Kidney (tissue), 22 donors: ENCODE measurements at places on chromosomes 12 and 14.

- DNase-seq: no peak
Observed at GRCh38 chr12:123140676-123141614, 9.9 kb downstream of the PITPNM2 start.

- DNase-seq: no peak
Observed at GRCh38 chr12:98173773-98174427, 341.5 kb upstream of the TMPO start.

DNA sequence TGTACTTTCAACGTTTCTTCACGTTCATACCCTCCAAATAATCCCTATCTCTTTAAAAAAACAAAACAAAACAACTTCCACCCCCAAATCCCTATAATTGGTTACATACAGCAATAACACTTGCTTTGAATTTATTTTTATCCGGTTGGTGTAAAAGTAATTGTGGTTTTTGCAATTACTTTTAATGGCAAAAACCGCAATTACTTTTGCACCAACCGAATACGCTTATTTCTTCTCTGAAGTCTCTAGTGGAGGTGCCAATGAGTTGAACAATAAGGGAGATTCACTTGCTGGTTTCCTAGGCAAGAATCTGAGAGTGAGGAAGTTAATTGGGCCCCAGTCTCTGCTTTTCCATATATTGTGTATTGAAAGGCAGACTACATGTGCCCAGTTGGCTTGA lies 133.3 kb downstream of the DACT1 start:
- no peak for DNase-seq

- DNase-seq: peak; percentile 84
Observed at GRCh38 chr12:65881965-65882413, 57.7 kb downstream of the HMGA2 start.

GRCh38 chr12:45353944-45354343 lies 138.0 kb downstream of the ANO6 start:
- no peak for DNase-seq

DNA sequence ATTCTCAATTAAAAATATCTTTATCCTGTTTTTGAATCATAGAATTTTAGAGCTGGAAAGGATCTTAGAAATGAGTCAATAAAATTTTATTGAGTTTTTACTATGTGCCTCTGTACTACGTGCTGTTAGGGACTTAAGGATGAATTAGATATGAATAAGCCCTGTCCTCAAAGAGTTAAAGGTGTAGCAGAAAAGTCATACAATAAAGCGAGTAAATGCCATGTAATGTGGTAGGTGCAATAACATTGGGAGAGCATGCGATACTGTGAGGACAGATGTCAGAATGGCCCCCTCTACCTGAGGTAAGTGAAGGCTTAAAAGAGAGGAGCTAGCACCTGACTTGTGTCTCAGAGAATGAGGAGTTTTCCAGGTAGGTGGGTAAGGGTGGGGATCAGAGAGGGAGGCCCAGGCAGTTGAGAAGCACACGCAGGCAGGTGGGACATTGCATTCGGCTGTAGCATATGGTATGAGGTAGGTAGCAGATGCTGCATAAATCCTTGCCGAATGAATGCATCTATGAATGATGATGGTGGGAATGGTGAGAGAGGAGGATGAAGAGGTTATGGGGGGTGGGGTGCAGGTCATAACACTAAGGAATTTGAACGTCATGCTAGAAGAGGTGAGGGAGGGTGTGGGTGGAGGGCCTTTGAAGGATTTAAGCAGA lies 35.4 kb upstream of the ATP23 start:
- no peak for DNase-seq

DNA sequence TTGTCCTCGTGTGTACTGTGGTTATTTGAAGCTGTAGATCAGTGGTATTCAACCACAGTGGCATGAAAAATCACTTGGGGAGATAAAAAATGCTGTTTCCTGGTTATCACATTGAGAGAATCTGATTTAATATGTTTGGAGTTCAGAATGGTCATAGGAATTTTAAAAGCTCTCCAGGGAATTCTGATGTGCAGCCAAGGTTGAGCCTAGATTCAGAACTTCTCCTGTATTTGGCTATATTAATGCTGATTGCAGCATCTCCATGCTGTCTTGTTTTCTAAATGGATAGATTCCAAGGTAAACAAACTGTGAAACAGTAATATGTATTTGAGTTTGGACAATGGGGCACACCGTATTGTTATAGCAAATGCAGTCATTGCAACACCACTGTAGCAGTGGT lies 982.2 kb upstream of the FBXO33 start:
- DNase-seq: no peak

GRCh38 chr14:80678436-80678835 lies 263.1 kb downstream of the CEP128 start:
- DNase-seq: no peak
